ENCODE measurements at places on chromosomes 5 and 9.

GRCh38 chr9:97889941-97890887, 32.1 kb downstream of the TRMO start:
- H3K27ac ChIP-seq = no peak overlapping the region
- no peaks in the 10 kb centered on the region for H3K36me3 ChIP-seq

DNA sequence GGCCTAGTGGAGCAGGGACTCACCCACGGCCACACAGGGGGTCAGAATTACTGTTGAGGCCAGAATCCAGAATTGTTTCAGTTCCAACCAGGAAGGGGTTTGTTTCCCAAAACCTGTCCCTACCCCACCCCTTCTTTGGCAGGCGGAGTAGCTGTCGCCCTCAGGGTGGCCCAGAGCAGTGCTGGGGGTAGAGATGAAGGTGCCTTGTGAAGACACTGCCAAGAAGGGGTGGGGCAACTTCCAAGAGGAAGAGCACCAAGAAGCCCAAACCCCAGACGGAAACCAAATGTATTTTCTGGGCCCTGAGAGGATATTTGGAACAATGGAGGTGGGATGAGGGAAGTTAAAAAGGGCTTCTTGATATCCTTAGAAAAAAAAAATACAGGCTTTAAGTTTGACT, 11.4 kb upstream of the NDST1 start:
- H3K4me1 ChIP-seq = no peaks in the 10 kb centered on the region
- H3K4me3 ChIP-seq = no peak overlapping the region
- H3K27me3 ChIP-seq = no peaks in the 10 kb centered on the region
- H3K27ac ChIP-seq = no peak overlapping the region
- DNase-seq = no peak
- H3K36me3 ChIP-seq = no peaks in the 10 kb centered on the region

GRCh38 chr5:67335426-67335825, 138.8 kb upstream of the CD180 start:
- no peaks in the 10 kb centered on the region for H3K27me3 ChIP-seq
- H3K4me3 ChIP-seq = no peak overlapping the region
- H3K27ac ChIP-seq = no peak overlapping the region
- no peak for DNase-seq
- no peaks in the 10 kb centered on the region for H3K4me1 ChIP-seq
- H3K36me3 ChIP-seq = no peaks in the 10 kb centered on the region

DNA sequence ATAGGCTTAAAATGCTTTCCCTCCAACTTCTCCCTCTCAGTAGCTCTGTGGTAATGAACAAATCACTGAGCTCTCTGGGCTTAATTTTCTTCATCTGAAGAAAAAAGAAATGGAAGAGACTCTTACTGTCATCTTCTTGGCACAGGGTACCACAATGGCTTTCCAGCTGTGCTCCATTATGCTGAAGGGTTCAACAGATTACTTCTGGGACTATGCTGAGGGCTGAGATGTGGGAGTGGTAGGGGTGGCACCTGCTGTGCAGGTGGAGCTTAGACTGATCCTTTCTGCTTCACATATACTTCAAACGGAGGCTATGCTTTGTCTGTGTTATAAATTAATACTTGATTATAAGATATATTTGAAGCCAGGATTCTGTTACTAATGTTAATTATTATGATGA, 840.2 kb upstream of the C9orf72 start:
- H3K4me3 ChIP-seq = no peak overlapping the region
- DNase-seq = no peak
- H3K27ac ChIP-seq = no peak overlapping the region
- H3K36me3 ChIP-seq = no peaks in the 10 kb centered on the region
- no peaks in the 10 kb centered on the region for H3K27me3 ChIP-seq

GRCh38 chr9:115615821-115616665, 498.1 kb upstream of the TNC start:
- no peak for DNase-seq
- H3K27me3 ChIP-seq = no peaks in the 10 kb centered on the region
- no peak overlapping the region for H3K4me3 ChIP-seq
- no peaks in the 10 kb centered on the region for H3K36me3 ChIP-seq
- no peak overlapping the region for H3K27ac ChIP-seq
- no peaks in the 10 kb centered on the region for H3K4me1 ChIP-seq

DNA sequence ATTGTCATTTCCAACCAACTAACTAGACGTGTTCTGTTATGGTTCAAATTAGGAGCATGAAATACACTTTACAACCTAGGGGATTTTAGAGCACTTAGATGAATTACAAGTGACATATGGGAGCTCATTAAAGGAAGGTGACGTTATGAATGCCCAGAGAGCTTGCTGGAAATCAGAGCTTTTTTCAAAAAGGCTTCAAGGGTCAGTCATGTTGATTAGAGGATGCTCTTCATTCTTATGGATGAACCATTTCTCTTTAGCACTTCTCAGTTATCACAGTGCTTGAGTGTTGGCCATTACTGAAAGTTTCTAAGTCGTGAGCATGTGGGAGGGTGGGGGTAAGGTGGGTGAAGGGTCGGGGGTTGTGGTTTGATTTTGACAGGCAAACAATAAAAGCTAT, 1245.5 kb upstream of the DMAC1 start:
- no peak overlapping the region for H3K27ac ChIP-seq
- DNase-seq = no peak
- no peaks in the 10 kb centered on the region for H3K27me3 ChIP-seq
- H3K4me3 ChIP-seq = no peak overlapping the region

DNA sequence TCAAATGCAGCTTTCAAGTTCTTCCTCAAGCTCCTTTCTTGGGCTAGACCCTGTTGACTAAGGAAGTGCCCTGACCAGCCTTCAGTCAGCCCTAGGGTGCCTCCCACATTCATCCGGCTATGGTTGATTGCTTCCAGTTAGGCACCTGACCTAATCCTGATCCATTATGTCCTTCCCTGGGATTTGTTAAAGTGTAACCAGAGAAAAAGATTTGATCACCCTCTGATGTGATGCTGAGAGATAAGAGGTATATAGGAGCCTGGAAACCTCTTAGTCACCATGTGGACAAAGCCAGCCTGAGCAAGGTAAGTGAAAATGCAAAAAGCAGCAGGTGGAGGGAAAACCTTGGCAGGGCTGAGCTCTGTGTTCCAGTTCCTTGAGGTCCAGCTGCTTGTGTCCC, 178.8 kb upstream of the ERCC6L2 start:
- no peak overlapping the region for H3K4me3 ChIP-seq
- no peaks in the 10 kb centered on the region for H3K4me1 ChIP-seq
- no peak overlapping the region for H3K27ac ChIP-seq
- no peak for DNase-seq
